ENCODE measurements at places on chromosomes 6 and 20. TPM values are rescaled to one million over a fixed set of nuclear protein-coding genes. Genes with fewer than 3 reads are reported as not detected.

DNA sequence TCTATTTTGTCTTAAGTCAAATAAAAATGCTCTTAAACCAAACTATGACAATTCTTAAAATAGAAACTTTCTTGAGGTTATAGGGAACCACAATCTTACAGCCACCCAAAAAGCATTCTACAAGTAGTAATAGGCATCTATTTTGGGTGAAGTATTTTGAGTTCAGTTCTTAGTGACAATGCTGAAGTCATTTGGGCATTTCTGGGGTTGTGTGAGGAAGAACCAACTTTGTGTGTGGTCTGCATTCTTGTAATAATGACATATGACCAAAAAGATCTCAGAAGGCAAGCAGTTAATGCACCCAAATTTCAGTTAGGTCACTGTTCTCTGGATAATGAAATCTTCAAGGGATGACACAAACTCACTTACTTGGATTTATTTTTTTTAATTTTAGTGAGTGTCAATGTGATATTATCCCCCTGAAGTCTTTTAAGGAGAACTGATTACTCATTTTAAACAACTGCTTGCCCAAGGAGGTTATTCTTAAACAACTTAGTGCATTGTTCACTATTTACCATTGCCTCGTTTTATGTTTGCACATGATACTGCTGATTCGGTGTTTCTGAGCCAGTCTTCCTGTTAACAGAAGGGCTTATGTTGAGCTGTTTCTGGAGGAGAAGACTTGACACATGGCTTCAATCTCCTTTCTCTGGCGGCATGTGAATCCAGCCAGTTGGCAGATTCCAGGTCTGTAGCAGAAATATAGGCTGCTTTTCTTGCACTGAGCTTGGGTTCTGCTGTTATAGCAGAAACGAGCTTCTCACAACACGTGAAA lies 618.9 kb downstream of the BCKDHB start:
- no peaks in the 10 kb centered on the region for H3K36me3 ChIP-seq
- no peaks in the 10 kb centered on the region for H3K4me1 ChIP-seq
- no peaks in the 10 kb centered on the region for H3K27me3 ChIP-seq
- DNase-seq: no peak

GRCh38 chr6:1024587-1024986 lies 287.3 kb upstream of the FOXQ1 start:
- H3K4me3 ChIP-seq: no peak overlapping the region
- H3K27ac ChIP-seq: no peak overlapping the region
- DNase-seq: no peak
- no peaks in the 10 kb centered on the region for H3K27me3 ChIP-seq
- H3K36me3 ChIP-seq: no peaks in the 10 kb centered on the region

- DNase-seq: no peak
- no peak overlapping the region for H3K27ac ChIP-seq
- no peak overlapping the region for H3K4me3 ChIP-seq
- H3K36me3 ChIP-seq: no peaks in the 10 kb centered on the region
Observed at GRCh38 chr20:55140631-55141030, 665.2 kb downstream of the DOK5 start.

- no peak for DNase-seq
- H3K27ac ChIP-seq: no peak overlapping the region
- H3K4me1 ChIP-seq: no peaks in the 10 kb centered on the region
- no peaks in the 10 kb centered on the region for H3K36me3 ChIP-seq
- no peaks in the 10 kb centered on the region for H3K27me3 ChIP-seq
Observed at GRCh38 chr6:169567819-169568218, 134.0 kb downstream of the WDR27 start.

- no peak overlapping the region for H3K4me3 ChIP-seq
- H3K27ac ChIP-seq: no peak overlapping the region
- H3K36me3 ChIP-seq: no peaks in the 10 kb centered on the region
- no peaks in the 10 kb centered on the region for H3K4me1 ChIP-seq
- DNase-seq: no peak
- no peaks in the 10 kb centered on the region for H3K27me3 ChIP-seq
Observed at GRCh38 chr20:6434131-6434530, 311.3 kb upstream of the FERMT1 start.

GRCh38 chr6:125188594-125189203 lies 35.1 kb downstream of the TPD52L1 start:
- no peaks in the 10 kb centered on the region for H3K4me1 ChIP-seq
- no peaks in the 10 kb centered on the region for H3K27me3 ChIP-seq
- H3K4me3 ChIP-seq: no peak overlapping the region

Gene BPIFB2
- not detected for total RNA-seq

DNA sequence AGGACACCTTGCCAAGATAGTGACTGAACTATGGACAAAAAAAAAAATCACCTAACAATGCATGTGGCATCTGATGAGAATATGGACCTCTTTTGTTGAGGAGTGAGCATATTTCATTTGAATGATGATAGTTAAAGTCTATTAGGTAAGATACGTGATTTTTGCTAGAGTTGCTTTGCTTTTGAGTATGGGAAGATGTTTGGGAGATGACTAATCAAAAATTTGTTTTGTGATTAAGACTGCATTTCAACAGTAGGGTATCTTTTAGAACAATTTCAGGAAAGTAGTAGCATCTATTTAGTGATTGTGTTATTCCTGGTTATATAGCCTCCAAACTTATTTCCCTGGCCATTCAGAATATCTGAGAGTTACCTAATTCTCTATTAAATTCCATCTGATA lies 878.6 kb upstream of the CITED2 start:
- H3K27me3 ChIP-seq: no peaks in the 10 kb centered on the region
- no peaks in the 10 kb centered on the region for H3K36me3 ChIP-seq
- H3K27ac ChIP-seq: no peak overlapping the region
- DNase-seq: no peak

Gene MAP3K5
- total RNA-seq: 9.7 TPM

DNA sequence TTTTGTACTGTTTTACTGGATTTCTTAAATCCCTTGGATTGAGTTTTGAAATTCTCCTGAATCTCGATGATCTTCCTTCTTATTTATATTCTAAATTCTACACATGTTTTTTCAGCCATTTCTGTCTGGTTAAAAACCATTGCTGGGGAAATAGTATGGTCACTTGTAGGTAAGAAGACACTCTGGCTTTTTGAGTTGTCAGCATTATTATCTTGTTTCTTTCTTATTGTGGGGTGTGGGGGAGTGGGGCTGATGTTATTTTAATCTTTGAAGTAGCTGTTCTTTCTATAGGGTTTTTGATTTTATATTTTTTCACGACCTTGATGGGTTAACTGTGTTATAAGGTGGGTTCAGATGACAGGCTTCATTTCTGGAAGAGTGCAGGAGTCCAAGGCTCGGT lies 37.4 kb upstream of the ADGRB3 start:
- no peak overlapping the region for H3K4me3 ChIP-seq
- no peaks in the 10 kb centered on the region for H3K4me1 ChIP-seq
- no peak for DNase-seq

- no peak for DNase-seq
- H3K27ac ChIP-seq: peak overlapping the region; percentile 41
- H3K4me3 ChIP-seq: no peak overlapping the region
Observed at GRCh38 chr20:44113618-44114376, 73.2 kb downstream of the JPH2 start.

Gene TCP11
- total RNA-seq: not detected

Gene BPIFA2
- not detected for total RNA-seq

DNA sequence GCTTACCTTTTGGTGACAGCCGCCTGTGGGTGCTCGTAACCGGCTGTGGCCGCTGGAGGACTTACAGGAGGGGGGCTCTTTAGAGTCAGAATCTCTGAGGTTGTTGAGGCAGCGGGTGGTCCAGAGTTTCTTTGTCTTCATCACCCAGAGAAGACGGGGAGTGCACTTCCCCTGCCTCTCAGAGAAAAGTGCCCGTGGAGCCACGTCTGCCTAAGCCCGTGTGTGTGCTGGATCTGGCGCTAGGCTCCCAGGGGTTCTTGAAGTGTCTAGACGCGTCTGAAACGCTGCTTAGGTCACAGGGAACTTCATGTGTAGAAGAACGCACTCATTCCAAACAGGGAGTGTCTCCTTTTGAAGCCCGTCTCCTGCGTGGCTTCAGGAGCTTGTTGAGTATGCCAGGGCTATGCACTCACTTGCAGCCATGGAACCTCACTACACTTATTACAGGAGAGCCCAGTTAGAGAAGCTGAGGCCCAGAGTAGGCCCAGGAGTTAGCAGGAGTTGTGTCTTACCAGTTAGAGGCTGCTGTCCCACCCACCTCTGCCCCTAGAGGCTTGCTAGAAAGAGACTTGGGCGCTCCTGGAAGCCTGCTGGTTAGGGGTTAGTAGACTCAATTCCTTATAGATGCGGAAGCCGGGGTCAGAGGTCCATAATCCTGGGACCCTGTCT lies 1.3 kb downstream of the LSM14B start:
- no peak for DNase-seq
- H3K27ac ChIP-seq: peak overlapping the region; percentile 89
- no peaks in the 10 kb centered on the region for H3K27me3 ChIP-seq
- no peaks in the 10 kb centered on the region for H3K36me3 ChIP-seq
- peak overlapping the region; percentile 72 for H3K4me3 ChIP-seq

Gene NKX2-4
- total RNA-seq: not detected

DNA sequence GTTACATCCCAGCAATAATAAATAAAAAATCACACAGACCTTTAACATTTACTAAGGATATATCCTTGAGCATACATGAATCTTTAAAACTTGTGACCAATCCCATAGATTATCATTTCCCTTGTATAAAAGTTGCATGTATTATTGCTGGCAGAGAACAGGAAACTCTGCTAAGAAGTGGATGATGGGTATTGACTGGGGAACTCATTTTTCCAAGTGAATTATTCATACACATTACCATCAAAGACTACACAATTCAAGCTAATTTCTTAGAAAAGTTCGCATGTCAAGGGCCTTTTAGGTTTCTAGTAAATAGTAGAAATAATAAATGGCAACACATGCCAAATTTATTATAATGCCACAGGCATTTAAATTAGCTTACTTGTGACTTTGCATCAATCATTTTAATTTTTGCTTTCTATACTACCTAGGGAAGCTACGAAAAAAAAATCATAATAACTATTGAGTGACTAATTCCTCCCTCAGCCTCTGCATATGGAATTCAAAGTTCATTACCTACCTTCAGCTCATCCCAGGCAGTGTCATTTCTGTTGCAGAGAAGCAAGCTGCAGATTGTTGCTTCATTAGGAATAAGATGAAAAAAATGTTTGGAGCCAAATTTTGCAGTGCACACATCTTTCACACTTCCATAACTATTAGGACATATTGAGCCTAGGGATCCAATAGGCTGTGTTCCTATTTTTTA lies 25.8 kb downstream of the MKKS start:
- no peaks in the 10 kb centered on the region for H3K4me1 ChIP-seq
- no peak overlapping the region for H3K4me3 ChIP-seq
- no peak overlapping the region for H3K27ac ChIP-seq
- H3K27me3 ChIP-seq: no peaks in the 10 kb centered on the region
- H3K36me3 ChIP-seq: no peaks in the 10 kb centered on the region

GRCh38 chr6:165769401-165769800 lies 106.4 kb upstream of the PDE10A start:
- H3K4me1 ChIP-seq: no peaks in the 10 kb centered on the region
- no peaks in the 10 kb centered on the region for H3K27me3 ChIP-seq
- DNase-seq: no peak
- no peak overlapping the region for H3K27ac ChIP-seq
- no peaks in the 10 kb centered on the region for H3K36me3 ChIP-seq

- H3K27me3 ChIP-seq: no peaks in the 10 kb centered on the region
- DNase-seq: peak; percentile 60
- H3K27ac ChIP-seq: peak overlapping the region; percentile 96
Observed at GRCh38 chr6:160992061-160992979, 751 bp downstream of the MAP3K4 start.

GRCh38 chr6:149901444-149902140 lies 3.7 kb upstream of the RAET1E start:
- no peaks in the 10 kb centered on the region for H3K4me1 ChIP-seq
- no peak for DNase-seq
- H3K4me3 ChIP-seq: no peak overlapping the region
- H3K27ac ChIP-seq: no peak overlapping the region
- no peaks in the 10 kb centered on the region for H3K27me3 ChIP-seq

- H3K4me1 ChIP-seq: peaks cover 5% of the 10 kb centered on the region
- no peaks in the 10 kb centered on the region for H3K36me3 ChIP-seq
- H3K27ac ChIP-seq: no peak overlapping the region
- H3K27me3 ChIP-seq: no peaks in the 10 kb centered on the region
- no peak overlapping the region for H3K4me3 ChIP-seq
Observed at GRCh38 chr6:11197850-11198249, 34.6 kb downstream of the NEDD9 start.

DNA sequence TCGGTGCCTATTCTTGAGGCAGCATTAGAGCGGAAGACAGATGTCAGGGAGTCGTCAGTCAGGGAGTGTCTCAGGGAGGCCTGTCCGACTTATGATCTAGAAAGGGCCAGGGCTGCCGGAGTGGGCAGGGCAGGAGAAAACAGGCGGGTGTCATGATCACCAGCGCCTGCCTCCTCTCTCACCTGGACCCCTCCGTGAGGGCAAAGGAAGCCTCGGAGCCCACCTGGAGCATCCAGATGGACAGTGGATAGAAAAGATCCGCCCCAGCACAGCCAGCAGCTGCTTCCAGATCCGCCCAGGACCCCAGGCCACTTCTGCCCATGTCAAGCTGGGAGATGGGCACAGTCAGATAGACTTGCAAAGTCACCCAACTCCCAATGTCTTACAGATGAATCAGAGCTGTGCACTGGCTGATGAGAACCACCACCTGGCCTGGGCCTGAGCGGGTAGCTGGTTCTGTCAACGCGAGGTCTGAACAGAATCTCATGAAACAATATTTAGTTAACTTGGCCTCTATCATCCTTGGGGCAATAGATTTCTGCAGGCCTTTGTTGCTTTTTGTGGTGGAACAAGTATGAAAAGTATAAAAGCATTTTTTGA lies 22.2 kb downstream of the PSMG4 start:
- H3K4me3 ChIP-seq: no peak overlapping the region
- H3K27me3 ChIP-seq: no peaks in the 10 kb centered on the region
- peaks cover 3% of the 10 kb centered on the region for H3K4me1 ChIP-seq
- H3K36me3 ChIP-seq: no peaks in the 10 kb centered on the region
- peak; percentile 15 for DNase-seq

DNA sequence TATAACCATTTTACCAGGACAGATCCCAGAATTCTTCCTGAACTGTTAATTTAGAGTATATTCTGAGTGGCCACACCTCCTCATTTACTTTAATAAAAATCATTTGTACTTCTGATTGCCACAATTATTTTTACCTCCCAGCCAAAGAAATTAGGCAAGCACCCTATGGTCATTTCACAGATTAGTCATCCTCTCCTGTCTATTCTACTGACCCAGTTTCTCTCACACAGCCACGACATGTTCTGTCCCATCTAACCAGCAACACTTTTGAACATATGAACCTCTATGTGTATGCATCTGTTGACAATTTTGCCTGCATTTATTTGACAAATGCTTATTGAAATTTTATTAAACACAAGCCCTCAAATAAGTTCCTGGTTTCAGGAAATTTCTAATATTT lies 202.6 kb upstream of the STXBP5 start:
- H3K36me3 ChIP-seq: no peaks in the 10 kb centered on the region
- no peaks in the 10 kb centered on the region for H3K27me3 ChIP-seq
- no peaks in the 10 kb centered on the region for H3K4me1 ChIP-seq
- H3K4me3 ChIP-seq: no peak overlapping the region
- DNase-seq: no peak
- H3K27ac ChIP-seq: no peak overlapping the region

DNA sequence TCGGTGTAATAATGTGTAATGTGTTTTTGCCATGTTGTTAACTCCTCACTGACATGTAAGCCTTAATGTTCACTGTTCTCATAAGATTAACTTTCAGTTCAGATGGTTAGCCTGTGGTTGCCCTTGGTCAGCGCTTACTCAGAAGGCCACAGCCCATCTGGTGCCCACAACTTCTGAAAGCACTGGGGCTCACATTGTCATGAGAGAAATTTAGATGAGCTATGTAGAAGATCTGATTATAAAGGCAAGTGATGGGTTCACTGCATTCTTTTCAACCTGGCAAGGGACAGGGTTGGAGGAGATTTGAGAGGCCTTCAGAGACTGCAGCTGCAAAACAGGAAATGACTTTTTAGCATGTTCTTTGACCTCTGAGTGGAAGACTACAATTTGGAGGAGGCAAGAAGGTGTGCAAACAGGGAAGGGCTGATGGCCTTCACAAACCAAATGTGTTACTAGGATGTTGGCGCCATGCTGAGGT lies 242.3 kb upstream of the SUPT3H start:
- no peaks in the 10 kb centered on the region for H3K27me3 ChIP-seq
- H3K4me1 ChIP-seq: no peaks in the 10 kb centered on the region

Data from uterus (tissue), 4 donors.